ENCODE measurements at places on chromosomes 6 and 20.

GRCh38 chr20:20215976-20216727 is 151.8 kb upstream of the INSM1 start:
- DNase-seq: no peak

- no peak for DNase-seq
These were observed 54.3 kb upstream of the SLC22A16 start for GRCh38 chr6:110530671-110531070.

DNA sequence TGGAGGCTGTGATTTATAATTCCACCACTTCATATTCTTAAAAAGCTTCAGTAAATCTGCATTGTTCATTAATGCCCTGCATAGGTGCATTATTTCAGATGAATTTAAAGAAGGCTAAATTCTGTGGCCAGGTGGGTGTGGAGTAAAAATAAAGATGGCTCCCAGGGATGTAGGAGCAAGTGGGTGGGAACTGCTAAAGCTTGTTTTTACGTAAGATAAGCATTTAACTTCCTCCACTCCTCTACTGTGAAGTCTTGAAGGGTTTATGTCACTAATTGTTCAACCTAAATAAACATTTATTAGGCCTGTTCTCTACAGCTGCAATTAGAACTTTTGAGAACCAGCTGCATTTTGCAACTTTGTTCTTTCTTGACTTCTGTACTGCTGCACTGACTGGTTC is 6.8 kb upstream of the SLC35B3 start:
- no peak for DNase-seq

DNA sequence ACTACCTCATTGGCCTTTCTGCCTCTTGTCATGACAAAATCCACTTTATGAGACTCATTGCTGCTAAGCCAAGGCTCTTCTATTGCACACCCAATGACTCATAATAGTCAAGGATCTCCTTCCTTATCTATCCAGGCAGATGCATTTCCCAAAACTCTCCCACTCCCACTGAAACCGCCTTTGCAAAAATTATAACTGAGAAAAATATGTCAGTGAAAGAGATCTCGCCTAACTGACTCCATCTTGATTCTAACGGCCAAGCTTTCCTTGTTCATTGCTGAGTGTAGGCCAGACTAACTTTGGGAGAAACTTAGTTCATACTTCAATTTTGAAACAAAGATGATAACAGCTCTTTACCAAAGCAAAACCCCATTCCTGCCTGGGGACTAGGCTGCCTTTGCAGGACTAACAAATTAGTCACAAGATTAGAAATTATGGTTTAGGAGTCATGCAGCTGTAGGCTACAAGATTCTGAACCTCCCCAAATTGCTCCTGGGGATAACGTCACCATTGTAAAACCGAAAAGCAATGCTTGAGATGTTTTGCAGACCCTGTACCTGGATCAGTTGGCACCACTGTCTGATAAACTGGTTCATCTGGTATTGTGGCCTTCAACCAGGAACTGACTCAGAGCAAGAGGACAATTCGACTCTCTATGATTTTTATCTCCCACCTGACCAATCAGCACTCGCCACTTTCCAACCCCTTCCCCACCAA is 47.1 kb downstream of the HAO1 start:
- DNase-seq: no peak

- peak; percentile 41 for DNase-seq
These were observed 950 bp downstream of the KCTD20 start for GRCh38 chr6:36443471-36444428.

Data from GM13977 (cell line).